ENCODE measurements at places on chromosomes 13 and 19.

GRCh38 chr13:30757026-30757742, 21.8 kb downstream of the ALOX5AP start:
- no peak for DNase-seq

DNA sequence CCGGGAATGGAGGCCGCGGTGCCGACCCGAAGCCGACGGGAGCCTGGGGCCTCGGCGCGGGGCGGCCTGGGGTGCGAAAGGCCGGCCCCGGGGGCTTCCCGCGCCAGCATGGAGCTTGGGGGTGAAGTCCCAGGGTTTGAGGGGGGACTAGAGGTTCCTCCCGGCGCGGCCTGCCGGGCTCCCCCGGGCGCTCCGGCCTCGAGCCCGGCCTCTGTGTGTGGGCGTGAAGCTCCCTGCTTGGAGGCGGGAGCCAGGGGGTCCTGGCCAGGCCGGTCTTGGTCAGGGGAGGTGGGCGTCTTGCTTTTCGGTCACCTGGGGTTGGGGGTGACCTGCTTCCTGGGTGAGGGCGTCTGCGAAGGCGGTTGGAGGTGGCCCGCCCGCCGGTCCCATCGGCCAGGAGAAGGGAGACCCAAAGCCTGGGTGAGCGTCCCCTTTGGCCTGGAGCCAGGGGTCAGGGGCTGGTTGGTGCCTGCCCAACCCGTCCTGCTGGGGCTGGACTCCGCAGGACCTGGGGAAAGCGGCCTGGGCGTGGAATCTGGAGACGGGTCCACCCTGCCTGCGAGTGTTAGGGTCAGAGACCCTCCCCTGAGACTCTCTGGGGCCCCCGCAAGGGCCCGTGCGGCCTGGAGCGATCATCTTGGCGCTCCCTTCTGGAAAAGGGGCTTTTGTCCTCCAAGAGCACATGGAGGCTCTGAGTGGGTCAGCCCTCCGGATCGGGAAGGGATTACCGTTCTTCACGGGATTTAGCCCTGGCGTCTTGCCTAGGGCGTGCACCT, 535 bp downstream of the BSG start:
- no peak for DNase-seq

DNA sequence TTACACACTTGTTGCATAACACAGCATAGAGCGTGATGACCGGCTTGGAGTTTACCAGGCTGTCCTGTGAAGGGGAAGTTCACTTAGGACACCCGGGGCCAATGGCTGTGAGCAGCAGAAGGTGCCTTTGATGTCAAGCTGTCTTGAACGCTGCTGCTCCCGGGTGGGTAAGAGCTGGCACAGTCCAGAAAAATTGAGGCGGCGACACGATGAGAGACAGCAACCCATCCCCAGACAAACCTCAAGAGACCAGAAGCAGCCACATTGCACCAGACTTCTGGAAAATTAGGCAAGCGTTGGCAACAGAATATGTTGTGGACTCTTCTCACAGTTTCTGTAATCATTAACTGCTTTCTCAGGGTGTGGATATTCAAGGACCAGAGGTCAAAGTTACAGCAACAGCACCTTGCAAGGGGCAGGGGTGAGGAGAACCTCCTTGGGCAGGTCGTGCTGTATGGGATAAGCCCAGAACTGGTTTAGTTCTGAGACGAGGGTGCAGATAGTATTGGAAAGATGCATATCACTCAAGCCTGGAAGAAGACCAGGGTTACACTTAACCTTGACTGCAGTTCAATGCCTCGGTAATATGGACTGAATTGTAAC, 10.1 kb downstream of the NFILZ start:
- no peak for DNase-seq

- DNase-seq: no peak
Observed at GRCh38 chr19:49624967-49625910, 14.7 kb downstream of the RRAS start.

DNA sequence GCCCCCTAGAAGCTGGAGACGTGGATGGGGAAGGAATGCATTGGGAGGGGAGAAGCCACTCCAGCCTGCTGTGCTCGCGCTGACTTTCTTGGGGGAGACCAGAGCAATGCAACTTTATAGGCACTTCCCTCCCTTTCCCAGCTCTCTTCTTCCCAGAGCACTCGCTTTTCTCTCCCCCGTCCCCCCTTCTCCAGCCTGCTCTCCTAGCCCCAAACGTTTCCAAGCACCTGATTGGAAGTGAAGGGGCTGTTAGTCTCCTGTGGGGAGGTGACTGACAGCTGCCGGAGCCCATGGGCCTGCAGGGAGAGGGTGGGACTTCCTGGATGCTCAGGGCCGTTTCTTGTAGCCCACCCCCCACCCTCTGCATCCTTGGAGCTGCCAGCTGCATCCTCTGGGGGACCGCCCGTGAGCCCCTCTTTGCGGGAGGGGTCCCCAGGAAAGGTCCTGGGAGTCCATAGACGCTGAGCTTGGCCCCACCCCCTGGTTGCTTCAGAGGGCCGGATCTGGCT, 2.5 kb downstream of the HDGFL2 start:
- no peak for DNase-seq

DNA sequence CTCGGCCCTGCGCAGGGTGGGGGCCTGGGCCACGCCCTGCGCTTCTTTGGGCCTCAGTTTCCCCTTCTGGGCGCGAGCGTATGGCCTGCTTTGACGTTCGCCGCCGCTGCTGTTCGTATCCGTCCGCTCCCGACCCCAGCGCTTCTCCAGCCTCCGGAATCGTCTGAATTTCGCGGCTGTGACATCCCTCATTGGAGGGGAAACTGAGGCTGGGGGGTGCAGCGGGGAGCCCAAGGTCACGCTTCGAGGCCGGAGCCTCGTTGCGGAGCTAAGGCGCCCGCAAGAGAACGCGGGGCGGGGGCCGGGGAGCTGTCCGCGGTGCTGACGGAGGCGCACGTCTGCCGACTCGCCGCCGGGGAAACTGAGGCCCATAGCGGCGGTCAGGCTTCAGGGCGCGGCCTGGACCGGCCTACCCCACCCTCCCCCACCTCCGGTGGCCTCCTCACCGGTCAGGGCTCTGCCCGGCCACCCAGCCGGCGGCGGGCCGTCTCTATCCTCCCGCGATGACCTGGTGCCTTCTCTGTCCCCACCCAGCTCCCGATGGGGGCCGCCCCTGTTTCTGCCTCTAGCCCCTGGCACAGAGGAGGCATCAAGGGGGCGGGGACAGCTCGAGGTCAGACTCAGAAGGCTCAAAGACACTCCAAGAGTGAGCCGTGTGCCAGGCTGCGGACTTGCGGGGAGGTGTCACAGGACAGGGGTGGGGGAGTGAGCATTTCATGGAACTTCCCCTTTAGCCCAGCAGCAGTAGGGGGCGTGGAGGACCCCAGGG, 3.0 kb upstream of the APC2 start:
- DNase-seq: no peak

DNA sequence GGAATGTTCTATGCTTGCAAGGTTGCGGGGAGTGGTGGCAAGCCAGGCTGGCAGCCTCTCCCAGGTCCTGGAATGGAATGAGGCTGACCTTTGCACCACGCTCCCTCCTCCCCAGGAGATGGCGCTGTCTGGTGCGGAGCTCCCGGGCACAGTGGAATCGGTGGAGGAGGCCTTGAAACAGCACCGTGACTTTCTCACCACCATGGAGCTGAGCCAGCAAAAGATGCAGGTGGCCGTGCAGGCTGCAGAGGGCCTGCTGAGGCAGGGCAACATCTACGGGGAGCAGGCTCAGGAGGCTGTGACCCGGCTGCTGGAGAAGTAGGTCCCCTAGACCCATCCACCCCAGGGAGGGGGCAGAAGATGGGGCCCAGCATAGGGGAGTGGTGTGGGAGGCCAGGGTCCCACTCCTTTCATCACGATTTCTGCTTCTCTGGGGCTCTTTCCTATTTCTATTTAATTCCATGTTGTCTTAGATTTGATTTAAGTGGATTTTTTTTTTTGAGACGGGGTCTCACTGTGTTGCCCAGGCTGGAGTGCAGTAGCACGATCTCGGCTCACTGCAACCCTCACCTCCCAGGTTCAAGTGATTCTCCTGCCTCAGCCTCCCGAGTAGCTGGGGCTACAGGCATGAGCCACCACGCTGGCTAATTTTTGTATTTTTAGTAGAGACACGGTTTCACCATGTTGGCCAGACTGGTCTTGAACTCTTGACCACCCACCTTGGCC, 53.2 kb upstream of the SHKBP1 start:
- no peak for DNase-seq

- DNase-seq: no peak
Observed at GRCh38 chr13:60931858-60932546, 483.6 kb downstream of the PCDH20 start.

DNA sequence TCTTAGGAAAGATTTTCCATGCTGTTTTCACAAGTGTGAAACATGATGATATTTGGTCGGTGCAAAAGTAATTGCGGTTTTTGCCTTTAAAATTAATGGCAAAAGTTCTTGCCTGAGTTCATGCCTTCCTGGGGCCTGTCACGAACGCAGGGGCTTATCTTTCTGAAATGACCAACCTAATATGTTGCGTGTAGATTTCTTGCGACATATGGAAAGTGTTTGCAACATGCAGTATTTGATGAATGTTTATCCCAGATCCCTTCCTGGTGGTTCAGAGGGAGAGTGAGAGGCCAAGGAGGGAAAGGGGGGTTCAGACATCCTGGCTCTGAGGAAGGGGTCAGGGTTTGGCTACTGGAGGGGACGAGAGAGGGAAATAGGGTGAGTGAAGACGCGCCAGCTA, 72.0 kb downstream of the TEX29 start:
- no peak for DNase-seq

DNA sequence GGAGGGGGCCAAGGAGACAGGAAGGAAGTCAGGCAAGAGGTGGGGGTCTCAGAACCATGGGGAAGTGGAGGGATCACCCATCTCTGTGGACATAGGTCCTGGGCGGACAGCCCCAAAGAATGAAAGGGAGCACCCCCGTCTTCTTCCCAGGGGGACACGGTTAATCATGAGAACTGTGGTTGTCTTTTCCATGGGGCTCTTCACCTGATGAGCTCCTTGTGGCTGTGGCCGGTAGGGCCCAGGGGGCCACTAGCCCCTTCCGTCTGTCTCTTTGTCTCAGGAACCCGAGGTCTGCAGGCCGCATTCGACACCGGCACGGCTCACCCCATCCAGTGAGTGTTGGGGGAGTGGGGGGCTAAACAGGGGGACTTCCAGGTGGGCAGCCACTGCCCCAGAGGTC, 8.6 kb downstream of the PLPPR2 start:
- DNase-seq: no peak

GRCh38 chr19:42092350-42092749, 16.4 kb downstream of the ZNF574 start:
- no peak for DNase-seq

- DNase-seq: no peak
Observed at GRCh38 chr19:49790866-49791265, 22.2 kb downstream of the FUZ start.

- DNase-seq: no peak
Observed at GRCh38 chr13:66329988-66330451, 900.1 kb downstream of the PCDH9 start.

DNA sequence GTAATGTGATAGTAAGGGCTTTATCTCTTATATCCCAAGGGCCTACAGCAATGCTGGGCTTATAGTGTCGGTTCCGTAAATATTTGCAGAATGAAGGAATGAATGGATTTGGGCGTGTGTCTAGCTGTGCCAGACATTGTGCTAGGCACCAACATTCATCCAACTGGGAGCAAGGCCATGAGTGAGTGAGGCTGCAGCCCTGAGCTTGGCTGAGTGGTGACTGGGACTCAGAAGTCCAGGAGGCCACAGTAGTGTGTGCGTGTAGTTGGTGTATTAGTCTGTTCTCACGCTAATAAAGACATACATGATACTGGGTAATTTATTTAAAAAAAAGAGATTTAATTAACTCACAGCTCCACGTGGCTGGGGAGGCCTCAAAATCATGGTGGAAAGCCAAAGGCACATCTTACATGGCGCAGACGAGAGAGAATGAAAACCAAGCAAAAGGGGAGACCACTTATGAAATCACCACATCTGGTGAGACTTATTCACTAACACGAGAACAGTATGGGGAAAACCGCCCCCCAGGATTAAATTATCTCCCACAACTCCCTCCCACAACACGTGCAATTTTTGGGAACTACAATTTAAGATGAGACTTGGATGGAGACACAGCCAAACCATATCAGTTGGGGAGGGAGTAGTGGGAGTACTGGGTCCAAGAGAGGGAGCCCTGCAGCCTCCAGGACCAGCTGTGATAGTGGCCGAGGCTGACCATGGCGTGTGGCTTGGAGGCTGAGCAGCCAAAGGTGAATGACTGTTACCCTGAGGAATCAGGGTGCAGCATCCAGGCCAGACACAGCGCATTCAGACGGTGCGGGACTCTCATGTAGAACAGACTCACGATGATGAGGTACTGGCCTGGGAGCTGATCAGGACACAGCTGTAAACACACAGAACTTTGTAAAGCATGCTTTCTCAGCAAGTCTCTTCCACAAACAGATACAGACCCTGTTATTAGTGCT, 104.6 kb downstream of the TEX26 start:
- DNase-seq: no peak

- no peak for DNase-seq
Observed at GRCh38 chr13:25267715-25268114, 19.6 kb downstream of the MTMR6 start.

DNA sequence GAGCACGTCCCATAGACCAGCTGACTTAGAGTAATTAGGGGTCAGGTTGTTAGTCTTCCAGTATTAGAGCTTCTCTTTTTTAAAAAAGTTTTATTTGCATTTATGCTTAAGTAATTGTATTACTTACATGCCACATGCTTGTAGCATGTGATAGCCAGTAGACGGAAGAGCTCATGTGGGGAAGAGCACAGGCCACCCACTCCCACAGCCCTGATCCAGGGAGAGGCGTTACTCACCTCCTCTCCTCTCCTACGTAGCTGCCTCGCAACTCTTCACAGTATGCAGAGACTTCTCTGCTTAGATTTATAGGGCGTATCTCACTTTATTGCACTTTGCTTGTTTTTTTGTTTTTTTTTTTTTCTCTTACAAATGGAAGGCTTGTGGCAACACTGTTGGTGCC, 95.3 kb upstream of the TEX29 start:
- DNase-seq: no peak

GRCh38 chr13:43915451-43915850, 35.7 kb downstream of the LACC1 start:
- no peak for DNase-seq

GRCh38 chr19:20470345-20471135, 95.0 kb downstream of the ZNF737 start:
- DNase-seq: no peak

GRCh38 chr19:37973666-37974065, 66.7 kb downstream of the SIPA1L3 start:
- no peak for DNase-seq

GRCh38 chr13:30463787-30464495, 1.8 kb downstream of the HMGB1 start:
- no peak for DNase-seq

- no peak for DNase-seq
Observed at GRCh38 chr13:107576430-107576829, 638.9 kb downstream of the LIG4 start.
